NAMALWA (cell line): ENCODE measurements at places on chromosomes 11 and 22.

GRCh38 chr11:129894278-129895125 is 876 bp downstream of the NFRKB start:
- peak; percentile 56 for DNase-seq

GRCh38 chr22:25748704-25749103 is 6.7 kb downstream of the MYO18B start:
- DNase-seq, result no peak

GRCh38 chr22:44814266-44815098 is 62.1 kb downstream of the ARHGAP8 start:
- no peak for DNase-seq

DNA sequence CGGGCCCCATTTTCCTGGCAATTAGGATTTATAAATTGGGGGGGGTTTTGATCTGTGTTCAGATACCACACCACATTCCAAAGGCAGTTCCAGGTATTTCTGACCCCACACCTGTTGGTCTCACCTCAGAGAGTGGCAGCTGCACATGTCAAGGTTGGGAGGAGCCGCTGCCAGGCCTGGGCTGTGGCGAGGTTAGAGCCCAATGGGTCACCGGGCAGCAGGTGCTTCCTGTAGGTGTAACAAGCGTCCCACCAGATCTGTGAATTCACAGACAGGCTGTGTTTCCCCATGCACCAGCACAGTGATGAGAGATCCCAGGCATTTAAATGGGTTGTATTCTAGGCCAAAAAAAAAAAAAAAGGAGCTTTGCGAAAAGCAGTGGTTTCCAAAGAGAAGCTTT is 58.6 kb downstream of the CABIN1 start:
- DNase-seq, result peak; percentile 73

DNA sequence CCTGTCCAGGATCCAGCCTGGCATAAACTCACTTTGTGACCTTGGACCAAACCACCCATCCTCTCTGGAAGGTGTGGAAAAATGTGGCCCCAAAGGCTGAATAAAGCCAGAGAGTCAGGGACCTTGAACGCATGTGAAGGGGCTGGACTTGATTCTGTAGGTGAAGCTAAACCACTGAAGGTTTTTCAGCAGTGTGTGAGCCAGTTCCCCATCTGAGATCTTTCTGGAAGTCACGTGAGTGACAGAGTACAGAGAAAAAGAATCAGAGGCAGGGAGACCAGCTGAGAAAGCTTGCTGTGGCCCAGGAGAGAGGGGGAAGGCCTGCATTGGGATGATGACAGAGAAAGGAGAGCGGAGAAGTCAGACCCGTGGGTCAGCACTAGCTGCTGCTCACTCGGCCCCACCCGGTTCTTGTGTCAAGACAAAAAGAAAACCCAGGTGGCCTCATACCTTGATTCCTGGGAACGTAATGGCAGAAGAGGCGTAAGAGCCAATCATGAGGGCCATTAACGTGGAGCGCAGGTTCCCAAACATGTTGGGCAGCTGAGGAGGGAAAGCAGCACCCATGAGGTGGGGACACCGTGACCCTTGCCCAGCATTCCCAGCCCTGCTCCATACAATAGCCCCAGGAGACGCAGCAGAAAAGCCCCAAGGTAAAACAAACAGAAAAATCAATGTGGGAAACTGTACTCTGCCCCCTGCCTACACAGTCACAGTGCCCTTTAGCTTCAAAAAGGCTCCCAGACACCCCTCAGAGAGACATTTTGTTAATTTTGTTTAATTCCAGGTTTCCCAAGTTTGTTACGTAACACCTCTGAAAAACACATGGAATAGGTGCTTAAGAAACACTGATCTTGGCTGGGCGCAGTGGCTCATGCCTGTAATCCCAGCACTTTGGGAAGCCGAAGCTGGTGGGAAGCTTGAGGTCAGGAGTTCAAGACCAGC is 17.9 kb downstream of the SLC43A1 start:
- peak; percentile 1 for DNase-seq

DNA sequence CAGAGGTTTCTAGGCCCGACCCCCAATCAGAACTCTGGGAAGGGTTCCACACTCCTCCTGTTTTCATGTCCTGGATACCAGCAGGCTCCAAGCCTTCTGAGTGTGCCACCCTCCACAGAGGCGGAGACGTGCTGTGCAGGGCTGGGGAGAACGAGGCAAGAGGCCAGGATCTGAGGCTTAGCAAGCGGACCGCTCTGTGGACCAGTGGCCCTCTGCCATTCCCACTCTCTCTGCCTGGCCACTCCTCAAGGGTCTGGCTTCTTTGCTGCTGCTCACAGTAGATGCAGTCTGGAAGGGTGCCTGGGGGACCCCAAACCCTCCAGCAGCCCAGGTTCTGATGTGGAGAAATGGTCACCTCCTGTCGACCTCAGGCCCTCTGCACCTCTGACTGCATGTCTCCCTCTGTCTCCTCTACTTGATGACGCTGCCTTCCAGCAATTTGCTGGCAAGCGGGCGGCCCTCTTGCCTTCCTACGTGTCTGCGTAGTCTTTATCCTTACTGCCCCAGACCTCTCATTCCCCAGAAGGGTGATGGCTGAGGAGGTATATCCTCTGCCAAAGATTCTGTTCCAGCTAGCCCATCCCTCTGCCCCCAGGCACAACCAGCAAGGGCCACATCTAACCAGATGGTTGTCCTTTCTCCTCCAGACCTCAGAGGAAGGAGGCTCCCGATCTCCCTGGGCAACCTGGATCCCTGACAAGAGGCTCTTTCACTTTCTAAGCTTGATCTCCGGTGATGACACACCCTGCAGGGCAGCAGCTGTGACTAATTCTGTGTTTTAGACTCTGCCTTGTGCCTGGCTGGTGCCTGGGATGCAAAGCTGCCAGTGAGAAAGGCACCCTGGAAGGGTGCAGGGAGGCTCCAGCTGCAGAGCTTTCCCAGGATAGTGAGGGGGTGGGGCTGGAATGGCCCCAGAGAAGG is 87.3 kb downstream of the NAT10 start:
- DNase-seq, result no peak

DNA sequence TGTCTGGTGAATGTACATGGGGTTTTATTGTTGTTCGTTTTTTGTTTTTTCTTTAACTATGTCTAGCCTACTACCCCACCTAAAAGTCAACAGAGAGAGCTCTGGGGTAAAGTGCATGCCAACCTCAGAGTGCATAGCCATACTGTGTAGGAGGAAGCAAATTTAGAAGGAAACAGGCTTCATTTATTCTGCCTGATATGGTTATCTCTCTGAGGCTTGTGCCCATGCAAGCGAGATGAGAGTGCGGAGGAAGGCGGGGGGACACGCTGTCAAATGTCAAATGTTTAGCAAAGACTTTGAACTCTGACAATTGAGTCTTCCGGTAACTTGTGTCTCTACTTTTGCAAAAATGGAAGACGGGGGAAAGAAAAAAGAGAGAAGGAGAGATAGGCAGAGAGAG is 295.5 kb downstream of the ETS1 start:
- peak; percentile 67 for DNase-seq

DNA sequence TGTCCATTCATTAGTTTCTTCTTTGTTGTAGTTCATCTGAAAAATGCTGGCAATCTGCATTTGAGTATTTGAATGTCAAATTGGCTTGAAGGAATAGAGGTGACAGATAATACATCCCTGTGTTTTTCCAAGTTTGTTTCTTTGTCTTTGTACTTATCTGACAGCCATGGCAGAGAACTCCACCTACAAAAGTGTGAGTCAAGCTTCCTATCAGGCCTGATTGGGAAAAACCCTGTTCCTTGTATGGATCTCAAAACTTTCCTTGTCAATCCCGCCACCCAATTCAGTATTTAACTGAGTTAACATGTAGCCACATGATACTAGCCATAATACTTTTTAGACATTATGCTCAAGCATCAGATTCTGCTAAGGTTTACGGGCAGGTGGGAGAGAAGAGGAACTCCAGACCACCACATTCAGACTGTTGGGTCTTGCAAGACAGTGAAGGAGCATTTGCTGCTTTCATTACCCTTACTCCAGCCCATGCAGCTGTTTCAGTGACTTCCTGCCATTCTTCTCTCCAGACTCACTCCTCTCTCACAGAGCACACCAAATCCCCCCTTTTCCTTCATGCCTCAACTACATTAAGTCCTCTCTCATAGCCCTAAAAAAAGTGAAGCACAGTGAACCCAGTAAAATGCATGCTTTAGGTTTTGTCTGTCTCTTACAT is 65.9 kb downstream of the BLID start:
- DNase-seq, result no peak

DNA sequence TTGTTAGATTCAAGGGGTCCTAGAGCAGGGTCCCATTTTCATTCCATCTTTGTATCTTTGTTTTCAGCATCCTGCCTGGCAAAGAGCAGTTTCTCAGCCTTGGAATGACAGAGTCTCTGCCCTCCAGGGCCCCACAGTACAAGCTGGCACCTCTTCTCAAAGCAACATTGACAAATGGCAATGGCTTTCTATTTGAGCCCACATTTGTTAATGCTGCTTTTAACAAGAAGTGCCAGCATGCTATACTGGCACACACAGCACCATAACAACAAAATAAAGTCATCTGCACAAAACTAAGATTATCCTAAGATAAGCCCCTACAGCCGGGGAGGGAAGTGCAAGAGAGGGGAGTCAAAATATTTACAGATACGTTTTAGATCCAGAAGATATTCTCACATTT is 309.7 kb upstream of the C11orf87 start:
- DNase-seq, result no peak

- no peak for DNase-seq
These were observed 4.8 kb upstream of the CD248 start for GRCh38 chr11:66321606-66322005.

GRCh38 chr11:2802389-2803185 is 83.0 kb downstream of the CDKN1C start:
- no peak for DNase-seq

DNA sequence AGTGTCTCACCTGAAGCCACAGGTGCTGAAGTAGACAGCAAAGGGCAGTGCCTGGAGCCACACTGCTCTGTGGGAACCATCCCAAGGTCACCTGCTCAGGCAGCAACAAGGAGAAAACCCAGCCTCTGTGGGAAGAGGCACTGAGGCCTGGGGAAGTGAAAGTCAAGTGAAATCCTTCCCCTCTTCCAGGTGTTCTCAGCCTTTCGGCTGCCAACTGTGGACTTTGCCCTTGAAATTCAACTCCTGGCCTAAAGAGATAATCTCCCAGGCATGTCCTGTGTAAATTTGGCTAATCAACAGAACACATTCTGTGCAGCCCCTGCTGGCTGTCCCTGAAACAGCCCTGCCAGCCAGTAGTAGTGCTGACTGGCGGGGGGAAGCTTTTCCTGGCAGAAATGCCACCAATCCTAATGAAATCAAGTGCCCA is 112.1 kb downstream of the RPL27A start:
- peak; percentile 7 for DNase-seq

GRCh38 chr11:45141171-45141570 is 5.3 kb upstream of the PRDM11 start:
- DNase-seq, result no peak

GRCh38 chr11:10918698-10919097 is 60.8 kb upstream of the ZBED5 start:
- DNase-seq, result no peak

DNA sequence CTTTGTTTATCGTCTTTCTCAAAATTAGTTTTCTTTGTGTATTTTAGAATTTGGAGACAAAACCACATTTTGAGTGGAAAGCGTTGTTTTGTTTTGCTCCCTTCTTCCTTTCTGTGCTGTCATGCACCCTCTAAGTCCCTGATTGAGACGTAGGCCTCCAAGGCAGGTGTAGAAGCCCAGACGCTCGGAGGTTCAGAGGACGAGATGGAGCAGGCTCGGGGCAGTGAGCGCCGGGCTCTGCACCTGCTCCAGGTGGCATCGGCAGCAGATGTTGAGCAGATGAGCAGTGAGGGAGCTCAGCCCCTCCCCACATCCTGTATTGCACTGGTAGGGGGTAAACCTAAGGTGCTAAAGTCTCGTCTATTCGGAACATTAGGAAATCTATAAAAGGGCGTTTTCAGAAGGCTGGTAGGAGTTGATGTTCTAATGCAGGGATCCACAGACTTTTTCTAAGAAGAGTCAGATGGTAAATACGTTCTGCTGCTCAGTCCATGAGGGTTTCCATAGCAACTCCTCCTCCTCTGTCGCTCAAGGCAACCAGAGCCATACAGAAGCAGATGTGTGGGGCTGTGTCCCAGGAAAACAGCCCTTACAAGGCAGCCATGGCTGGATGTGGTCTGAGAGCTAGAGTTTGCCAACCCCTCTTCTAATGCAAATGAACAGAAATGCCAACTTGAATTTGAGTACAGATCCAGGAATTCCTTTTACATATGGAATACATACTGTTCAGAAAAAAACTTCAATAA is 724.2 kb downstream of the BRD1 start:
- no peak for DNase-seq
